ENCODE measurements at places on chromosomes 13 and 19.

DNA sequence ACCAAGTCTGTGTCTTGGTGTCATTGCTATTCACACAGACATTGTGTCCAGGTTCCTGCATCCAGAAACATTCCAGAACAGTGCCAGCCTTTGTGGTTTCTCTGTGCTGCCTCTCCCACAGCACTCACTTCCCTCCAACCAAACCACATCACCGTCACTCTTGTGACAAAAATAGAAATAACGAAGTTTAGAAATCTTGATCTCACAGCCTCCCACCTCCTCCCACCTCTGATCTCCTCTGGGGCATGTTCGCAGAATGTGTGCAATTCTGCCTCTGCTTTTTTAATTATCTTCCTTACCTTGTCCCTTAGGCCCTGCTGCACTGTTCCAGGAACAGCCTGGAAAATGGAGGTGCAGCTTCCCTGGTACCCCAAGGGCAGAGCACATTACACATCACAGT is 8.7 kb upstream of the SERPINE3 start:
- DNase-seq: no peak

DNA sequence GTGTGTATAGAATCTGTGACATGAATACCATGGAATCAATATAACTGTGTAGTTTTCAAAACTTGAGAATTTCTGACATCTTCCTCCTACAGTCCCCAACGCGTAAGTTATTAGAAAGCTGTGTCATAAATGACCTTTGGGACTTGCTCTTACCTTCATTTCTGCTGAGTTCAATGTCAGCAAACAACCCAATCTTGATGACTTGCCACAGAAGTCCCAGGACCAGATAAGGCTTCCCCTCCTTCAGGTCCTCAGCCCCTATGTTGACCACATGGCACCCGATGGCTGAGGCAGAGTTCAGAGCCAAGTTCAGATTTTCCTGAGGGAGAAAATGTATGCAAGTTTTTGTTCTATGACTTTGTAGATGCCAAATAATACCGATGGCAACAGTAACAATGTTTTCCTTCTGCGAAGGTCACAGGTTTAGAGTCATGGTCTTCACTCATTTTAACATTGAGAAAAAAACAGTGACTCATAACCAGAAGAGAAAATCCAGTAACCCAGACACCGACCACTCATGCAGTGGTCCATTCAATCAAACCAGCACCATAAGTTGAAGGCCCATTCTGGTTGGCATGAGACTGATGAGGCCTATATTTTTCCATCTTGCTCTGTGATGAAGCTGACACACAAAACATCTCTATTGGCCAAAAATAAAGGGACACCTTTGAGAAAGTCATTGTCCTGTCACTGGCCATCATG is 29.2 kb downstream of the LCP1 start:
- no peak for DNase-seq

GRCh38 chr19:43416951-43417623 is 2.4 kb downstream of the TEX101 start:
- no peak for DNase-seq

DNA sequence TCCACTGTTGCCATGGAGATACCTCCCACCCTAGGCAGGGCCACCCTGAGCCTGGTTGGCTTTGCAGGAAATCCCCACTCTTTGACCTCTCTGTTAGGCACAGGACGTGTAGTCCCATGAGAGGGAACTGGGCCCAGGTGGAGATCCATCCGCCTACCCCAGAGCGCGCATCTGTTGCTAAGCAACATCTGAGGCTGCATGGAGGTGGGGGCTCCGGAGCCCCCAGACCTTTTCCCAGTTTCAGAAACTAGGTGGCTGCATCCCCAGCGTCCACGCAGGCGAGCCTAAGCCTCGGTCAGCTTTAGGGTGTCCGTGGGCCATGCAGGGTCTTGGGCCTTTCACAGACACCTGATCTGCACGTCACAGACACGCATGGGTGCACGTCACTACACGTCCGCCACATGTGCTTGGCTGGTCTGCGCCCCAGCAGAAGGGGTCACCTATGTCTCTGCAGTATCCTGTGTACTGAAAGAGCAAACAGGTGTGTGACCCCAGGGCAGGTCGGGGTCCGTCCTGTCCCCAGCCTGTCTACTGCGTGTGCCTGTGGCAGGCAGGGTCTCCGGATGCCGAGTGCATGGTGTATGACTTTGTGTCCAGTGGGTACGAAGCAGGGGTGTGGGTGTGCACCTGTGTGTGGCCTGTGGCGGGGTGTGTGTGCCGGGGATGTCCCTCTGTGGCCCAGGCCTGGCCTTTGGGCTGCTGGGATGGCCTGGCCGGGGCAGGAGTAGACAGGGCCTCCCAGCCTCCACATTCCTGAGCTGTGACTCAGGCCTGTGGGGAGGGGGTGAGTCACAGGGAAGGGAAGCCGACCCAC is 4.1 kb upstream of the CIRBP start:
- DNase-seq: no peak

GRCh38 chr13:34513526-34513925 is 428.5 kb upstream of the NBEA start:
- DNase-seq: no peak

DNA sequence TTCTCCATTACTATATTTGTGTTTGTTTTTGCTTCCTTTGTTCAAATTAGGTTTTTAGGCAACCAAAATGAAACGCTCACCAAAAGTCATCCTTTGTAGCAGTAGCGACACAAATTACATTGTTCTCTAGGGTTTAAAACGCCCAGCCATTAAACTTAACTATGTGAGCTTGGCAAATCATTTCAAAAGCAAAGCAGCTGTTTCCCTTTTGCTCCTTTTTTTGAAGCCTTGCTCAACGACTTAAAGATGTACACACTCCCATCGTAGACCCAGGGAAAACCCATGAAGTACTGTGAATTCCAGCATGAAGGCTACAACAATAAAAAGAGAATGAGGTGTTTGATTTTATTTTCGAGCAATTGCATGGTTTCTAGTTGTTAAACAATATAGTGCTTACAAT is 106.7 kb downstream of the RAP2A start:
- DNase-seq: no peak

- DNase-seq: no peak
These were observed 190.2 kb downstream of the GGACT start for GRCh38 chr13:100398360-100398759.

GRCh38 chr13:45086484-45086883 is 33.8 kb upstream of the GTF2F2 start:
- no peak for DNase-seq

GRCh38 chr19:16244091-16244490 is 46.4 kb downstream of the AP1M1 start:
- no peak for DNase-seq

DNA sequence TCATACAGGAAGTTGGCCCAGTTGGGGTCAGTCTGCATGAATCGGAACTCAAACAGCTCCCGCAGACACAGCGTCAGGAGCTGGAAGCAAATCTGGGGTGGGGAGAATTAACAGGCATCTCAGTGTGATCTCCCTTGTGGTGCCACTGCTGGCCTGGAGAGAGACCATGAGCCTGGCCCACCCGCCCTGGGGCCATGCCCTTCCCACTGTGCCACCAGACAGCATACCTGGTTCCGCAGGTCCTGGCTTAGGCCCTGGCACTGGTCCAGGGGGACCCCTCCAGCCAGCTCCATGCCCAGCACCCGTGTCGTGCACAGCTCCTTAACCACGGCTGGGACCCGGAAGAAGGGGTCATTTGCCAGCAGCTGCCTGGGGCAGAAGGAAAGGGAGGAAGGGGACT is 9.6 kb upstream of the NUMBL start:
- no peak for DNase-seq

DNA sequence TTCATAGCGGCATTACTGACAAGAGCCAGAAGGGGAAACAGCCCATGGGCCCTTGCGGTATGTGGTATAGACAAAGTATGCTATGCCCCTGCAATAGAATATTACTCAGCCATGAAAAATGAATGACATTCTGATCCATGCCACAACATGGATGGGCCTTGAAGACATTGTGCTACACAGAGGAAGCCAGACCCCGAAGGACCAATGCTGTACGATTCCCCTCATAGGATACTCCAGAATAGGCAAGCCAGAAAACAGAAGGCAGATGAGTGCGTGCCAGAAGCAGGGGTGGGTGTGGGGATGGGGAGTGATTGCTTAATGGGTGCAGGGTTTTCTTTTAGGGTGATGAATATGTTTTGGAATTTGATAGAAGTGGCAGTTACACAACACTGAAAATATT is 342.0 kb downstream of the TEX29 start:
- DNase-seq: no peak

GRCh38 chr13:20416223-20416745 is 109.4 kb downstream of the CRYL1 start:
- DNase-seq: no peak

DNA sequence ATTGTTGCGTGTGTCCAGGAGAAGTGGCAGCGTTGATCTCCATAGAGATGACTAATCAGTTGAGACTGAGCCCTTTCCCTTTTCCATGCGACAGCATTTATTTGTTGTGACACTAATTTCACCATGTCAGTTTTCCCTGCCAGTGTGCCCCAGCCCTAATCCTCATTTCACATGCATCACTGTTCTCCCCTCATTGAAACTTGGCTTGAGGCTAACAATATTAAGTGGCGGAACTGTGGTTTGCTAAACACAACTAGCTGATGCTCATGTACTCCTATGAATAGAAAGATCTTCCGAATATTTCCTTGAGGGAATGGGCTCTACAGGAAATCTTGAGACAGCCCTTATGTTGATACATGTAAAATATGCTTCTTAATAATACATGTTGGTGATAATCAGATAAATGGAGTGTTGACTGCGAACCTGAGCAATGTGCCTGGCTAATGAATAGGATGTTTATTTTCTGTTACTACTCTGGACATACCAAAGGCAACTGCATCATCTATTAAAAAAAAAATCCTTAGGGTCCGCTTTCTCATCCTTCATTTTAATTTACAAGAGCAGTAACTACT is 258.6 kb downstream of the ATP8A2 start:
- no peak for DNase-seq

GRCh38 chr13:75299913-75300862 is 181.8 kb downstream of the TBC1D4 start:
- DNase-seq: no peak

DNA sequence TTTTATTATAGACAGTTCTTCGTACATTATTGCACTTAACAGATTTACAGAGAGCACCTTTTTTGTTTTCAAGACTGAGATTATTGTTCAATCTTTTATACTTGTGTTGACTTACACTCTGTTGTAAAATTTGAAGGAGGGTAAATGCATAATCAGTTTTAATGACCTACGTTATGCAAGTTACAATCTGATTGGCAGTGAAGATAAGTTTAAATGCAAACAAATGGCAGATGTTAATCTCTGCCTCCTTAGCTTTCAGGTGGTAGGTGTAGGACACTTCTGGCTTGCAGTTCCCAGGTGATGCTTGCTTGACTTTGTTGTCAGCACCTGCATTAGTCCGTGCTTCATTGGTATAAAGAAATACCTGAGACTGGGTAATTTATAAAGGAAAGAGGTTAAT is 424.9 kb downstream of the FGF9 start:
- no peak for DNase-seq

DNA sequence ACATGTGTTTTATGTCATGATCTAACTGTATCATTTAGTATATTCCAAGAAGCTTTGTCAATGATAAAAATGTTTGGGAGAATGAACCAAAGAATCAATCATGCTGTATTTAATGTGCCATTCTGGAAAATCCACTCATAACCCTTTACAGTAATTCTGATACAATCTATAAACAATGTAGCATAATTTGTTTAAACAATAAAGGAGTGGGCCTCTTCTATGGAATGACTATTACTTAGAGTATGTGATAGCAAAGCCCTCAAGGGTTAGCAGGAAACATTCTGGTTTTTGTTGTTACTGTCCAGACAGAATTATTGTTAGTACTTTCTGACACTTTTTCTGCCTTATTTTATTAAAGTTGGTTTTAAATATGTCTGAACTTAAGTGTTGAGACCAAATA is 1073.1 kb downstream of the SLITRK5 start:
- DNase-seq: no peak

GRCh38 chr13:113551081-113552000 is 33.2 kb upstream of the TFDP1 start:
- DNase-seq: no peak

- no peak for DNase-seq
These were observed 470.7 kb upstream of the SLITRK1 start for GRCh38 chr13:84352946-84353345.

DNA sequence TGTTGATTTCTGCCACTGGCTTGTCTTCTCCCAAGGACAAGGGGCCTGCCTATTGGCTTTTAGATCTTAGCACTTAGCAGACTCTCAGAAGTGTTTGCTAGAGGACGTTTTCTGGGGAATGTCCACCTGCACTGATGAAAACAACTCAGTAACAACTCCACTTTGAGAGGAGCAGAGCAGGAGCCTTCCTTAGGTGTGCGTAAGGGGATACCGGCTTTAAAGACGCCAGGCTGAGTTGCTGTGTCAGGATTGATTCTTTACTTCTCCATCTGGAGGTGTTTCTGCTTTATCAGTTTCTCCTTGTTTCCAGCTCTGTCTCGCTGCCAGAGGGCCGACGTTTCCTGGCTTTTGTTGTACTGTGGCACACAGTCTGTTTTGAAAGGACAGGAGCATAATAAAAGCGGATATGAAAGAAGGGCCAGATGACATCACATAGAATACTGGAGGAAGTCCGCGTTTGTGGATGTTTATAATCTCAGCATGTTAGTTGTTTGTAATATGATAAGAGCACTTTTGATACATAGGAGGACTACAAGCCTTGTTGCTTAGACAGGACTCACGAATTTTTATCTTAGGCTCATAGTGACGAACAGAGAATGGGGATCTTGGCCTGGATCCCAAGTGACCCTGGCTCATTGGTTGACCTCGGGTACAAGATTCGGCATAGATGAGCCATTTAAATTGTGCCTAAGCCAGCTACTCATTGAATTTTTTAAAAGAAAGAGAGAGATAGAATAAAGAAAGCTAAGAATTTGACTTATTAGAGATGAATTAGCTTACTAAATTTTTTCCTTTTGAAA is 34.6 kb downstream of the COL4A2 start:
- DNase-seq: no peak

GRCh38 chr19:20287070-20287469 is 120.1 kb downstream of the ZNF486 start:
- no peak for DNase-seq
